ENCODE measurements at places on chromosomes 1 and 21.

DNA sequence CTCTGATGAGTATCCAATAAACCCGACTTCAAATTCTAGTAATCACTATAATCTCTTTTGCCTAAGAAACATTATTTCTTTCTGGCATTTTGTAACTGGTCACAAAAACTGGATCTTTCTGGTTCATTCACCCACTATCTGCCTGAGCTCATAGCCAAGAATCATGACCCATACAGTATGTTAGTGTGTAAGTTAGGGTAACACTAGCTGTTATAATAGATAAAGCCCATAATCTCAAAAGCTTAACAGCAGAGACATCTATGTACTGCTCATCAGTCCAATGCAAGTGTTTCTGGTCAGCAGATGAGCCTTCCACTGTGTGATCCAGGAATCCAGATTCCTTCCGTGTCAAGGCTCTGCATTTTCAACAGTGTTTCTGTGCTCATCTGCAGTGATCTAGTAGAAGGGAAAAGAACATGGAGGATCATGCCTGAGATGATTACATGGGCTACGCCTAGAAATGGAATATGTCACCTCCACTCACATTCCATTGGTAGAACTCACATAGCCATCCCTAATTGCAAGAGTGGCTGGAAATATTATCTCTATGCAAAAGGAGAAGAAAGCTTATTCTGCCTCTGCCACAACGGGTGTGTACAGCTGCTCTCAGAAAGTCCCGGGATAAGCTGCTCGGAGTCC, 27.7 kb downstream of the RRAGC start:
- DNase-seq = no peak

GRCh38 chr1:65791396-65791795, 1.3 kb upstream of the PDE4B start:
- no peak for DNase-seq

DNA sequence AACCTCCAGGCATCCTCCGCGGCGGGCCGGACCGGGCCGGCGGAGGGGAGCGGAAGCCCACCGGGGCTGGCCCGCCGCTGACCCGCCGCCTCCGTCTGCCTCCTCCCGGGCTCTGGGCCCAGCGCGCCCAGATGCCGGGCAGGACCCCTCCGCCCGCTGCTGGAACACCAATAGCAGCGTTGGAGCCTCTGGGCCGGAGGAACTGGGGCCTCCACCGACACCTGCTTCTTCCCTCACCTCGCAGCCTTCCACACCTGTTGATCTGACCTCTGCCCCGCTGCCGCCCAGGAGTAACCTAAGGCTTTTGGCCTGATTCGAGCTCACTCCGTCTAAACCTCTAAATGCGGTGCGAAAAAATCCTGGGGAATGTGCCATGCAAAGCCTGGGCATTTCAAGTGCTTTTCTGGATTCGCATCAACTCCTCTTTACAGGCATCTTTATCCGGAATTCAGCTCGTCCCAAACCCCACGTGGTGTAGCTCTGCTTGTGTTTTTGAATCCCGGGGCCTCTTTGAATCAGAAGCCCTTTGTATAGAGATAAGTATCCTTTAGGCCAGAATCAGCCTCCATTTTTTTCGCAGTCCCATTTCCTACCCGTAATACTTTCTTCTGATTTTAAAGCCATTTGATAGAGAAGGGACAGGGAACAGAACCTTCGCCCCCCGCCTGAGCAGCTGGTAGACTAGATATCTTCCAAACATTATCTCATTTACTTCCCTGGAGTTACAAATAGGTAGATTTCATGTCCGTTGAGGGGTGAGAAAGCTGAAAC, 680 bp upstream of the CNN3 start:
- peak; percentile 29 for DNase-seq

DNA sequence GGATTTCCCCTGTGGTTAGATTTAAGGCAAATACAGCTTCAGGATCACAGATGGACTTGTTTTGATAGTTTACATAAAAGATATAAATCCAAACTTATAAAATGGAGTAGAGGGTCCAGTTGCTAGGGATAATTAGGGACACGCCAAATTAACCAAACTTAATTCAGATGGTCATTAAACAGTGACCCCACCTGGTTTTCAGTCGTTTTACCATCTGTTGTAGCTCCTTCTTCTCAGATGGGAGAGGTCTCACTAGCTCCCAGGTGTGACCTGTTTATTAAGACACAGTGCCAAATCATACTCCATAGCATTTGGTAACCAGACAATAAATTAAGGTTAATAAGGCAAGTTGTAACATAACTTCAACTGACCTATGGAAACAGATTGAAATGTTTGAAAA, 8.1 kb upstream of the GADD45A start:
- no peak for DNase-seq

- DNase-seq = no peak
Measured at GRCh38 chr1:203536575-203536974, 42.6 kb downstream of the OPTC start.

DNA sequence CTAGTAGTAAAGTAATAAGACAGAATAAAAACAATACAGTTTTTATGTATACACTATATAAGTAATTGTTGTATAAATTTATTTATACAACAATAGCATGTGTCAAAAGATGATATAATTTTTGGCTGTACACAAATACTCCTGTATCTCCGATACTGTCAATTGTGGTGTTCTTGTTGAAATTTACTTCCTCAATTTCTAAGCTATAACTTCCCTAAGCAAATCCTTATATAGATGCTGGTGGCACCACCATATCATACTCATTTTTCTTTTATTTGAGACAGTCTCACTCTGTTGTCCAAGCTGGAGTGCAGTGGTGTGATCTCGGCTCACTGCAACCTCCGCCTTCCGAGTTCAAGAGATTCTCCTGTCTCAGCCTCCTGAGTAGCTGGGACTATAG, 141.0 kb upstream of the HP1BP3 start:
- DNase-seq = no peak

GRCh38 chr1:152111515-152111968, 3.7 kb downstream of the TCHH start:
- DNase-seq = no peak

DNA sequence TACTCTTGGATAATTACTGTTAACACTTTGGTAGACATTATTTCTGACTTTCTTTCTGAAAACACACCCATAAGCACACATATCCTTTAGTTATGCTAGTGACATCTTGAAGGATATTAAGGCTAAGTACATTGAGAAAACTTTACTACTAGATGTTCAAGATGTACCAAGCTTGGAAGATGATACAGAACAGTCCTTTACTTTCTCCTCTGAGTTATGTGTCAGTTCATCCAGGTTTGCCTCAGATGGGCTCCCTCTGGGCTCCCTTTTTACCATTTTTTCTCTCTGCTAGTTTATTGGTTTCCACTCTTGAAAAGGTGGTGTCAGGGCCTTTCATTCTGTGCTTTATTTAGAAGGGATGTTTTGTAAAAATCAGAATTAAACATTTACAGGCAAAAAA, 172.3 kb downstream of the S1PR1 start:
- no peak for DNase-seq

- DNase-seq = no peak
Measured at GRCh38 chr1:238186887-238187574, 296.3 kb upstream of the ZP4 start.

GRCh38 chr21:42347601-42348327, 3.0 kb downstream of the TFF2 start:
- DNase-seq = no peak

GRCh38 chr1:172698224-172698623, 39.3 kb downstream of the FASLG start:
- no peak for DNase-seq

DNA sequence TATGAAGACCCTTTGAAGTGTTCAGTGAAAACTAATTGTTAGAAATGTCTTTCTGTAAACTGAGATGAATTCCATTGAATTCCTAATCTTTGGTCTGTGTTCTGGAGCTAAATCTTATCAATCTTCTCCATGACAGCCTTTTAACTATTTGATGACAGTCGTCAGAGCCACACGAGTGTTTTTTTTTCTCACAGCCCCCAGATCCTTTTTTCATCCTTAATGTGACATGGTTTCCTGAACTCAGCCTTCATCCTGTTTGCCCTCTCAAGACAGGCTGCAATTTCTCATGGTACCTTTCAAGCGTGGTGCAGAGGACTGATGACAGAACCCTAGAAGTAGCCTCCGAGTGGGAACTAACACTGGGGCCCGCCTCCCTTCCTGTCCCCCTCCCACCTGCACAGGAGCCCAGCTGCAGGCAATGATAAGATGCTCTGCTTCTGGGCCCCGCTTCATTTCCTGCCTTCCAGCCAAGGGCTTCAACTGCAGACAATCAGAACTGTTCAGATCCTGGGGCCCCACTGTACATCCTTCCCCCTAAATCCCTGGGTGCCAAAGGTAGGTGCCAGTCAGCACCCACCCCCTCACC, 114.6 kb upstream of the VAV3 start:
- no peak for DNase-seq

GRCh38 chr1:234753979-234754378, 144.0 kb upstream of the IRF2BP2 start:
- no peak for DNase-seq

DNA sequence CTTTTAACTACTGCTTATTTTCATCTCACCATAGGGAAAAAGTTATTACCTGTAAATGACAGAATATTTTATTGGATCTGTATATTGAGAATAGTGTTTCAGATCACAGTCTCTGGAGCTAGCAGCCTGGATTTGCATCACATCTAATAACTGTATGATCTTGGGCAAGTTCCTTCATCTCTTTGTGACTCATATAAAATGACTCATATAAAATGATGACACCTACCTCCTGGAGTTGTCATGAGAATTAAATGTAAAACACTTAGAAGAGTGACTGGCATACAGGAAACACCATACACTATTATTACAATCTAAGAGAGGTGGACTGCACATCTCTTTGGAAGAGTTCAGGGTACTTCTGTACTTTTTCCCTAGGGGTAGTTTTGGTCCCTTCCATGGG, 421.3 kb downstream of the NEGR1 start:
- DNase-seq = no peak

DNA sequence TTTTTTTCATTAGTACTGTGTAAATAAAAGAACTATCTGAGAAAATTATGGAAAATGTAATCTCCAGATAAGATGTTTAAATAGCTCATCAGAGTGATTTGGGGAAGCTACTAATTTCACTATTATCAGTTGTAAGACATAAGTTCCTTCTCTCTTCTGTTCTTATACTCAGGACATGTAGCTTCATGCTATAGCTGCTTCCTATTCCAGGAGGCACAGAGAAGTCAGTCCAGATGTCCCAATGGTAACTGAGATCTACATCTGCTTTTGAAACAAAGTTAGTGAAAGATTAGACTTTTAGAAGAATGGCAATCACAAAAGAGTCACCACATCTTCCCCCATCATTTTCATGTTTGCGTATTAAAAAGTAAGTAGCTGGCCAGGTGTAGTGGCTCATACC, 5.6 kb downstream of the MAP3K21 start:
- no peak for DNase-seq

DNA sequence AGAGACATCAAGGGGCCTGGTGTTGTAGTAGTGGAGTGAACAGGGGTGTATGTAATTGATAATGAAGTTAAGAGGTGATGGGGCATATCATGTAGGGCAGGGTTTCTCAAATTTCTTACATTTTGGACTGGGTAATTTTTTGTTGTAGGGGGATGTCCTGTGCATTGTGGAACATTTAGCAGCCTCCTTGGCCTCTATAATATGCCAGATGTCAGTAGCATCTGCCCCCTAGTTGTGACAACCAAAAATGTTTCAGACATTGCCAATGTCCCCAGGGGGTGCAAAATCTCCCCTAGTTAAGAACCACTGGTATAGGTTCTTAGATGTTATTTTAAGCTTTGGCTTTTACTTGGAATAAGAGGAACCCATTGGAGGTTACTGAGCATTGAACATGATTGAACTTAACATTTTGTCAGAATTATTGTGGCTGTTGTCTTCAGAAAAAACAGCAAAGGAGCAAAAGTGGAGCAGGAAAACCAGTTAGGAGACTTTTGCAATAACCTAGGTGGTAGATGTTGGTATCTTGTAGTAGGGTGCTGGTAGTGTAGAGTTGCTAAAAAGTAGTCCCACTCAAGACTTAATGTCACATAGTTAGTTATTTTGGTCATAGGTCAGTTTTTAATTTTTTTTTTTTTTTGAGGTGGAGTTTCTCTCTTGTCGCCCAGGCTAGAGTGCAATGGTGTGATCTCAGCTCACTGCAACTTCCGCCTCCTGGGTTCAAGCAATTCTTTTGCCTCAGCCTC, 6.2 kb downstream of the ZNF326 start:
- DNase-seq = no peak

DNA sequence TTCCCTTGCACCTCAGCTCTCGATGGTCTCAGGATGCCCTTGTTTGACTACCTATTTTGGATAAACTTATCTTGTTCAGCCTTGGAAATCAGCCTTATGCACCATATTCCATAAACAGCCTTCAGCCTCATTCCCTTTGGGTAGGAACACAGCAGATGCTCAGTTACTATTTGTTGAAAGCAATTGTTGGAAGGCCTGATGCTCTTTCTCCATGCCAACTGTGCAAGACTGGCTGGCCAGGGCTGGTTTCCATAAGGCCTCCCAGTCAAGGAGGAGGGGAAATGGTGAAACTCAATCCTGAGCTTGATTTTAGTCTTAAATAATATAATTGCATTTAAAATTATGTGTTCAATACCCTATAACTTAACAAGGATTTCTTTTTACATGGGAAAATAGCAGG, 121.1 kb upstream of the DEPDC1 start:
- DNase-seq = no peak

DNA sequence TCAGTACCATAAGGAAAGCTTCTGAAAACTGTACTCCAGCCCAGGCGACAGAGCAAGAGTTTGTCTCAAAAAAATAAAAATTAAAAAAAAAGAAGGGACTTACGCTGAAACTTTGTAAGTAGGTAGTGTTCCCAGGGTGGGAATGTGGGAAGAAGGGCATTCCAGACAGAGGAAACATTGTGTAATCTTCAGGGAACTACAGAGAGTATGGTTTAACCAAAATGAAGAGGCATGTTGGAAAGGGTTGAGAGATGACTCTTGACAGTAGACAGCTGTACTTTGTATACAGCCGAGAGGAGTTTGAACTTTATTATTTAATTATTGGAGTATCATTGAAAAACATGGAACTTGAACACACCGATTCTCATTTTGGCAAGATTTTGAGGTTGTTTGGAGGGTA, 43.0 kb downstream of the PPP2R5A start:
- no peak for DNase-seq

- DNase-seq = no peak
Measured at GRCh38 chr1:162892906-162893611, 32.1 kb upstream of the CCDC190 start.

GRCh38 chr1:172393354-172393753, 27.1 kb upstream of the C1orf105 start:
- no peak for DNase-seq

- no peak for DNase-seq
Measured at GRCh38 chr1:34926156-34926555, 3.3 kb downstream of the DLGAP3 start.

- DNase-seq = no peak
Measured at GRCh38 chr1:68165665-68166064, 66.7 kb downstream of the WLS start.

- DNase-seq = no peak
Measured at GRCh38 chr1:183331091-183331742, 87.0 kb downstream of the NMNAT2 start.

GRCh38 chr21:40618191-40618973, 228.6 kb downstream of the DSCAM start:
- no peak for DNase-seq
